ENCODE measurements at places on chromosomes 16 and 17. TPM values are rescaled to one million over a fixed set of nuclear protein-coding genes. Genes with fewer than 3 reads are reported as not detected.

SYCE1L gene
- 0.38 TPM for total RNA-seq

CA5A gene
- not detected for total RNA-seq

CLDN7 gene
- total RNA-seq, result 546 TPM

KAT8 gene
- 34.1 TPM for total RNA-seq

WDR59 gene
- 7.6 TPM for total RNA-seq

PPP1R1B gene
- not detected for total RNA-seq

PIK3R6 gene
- not detected for total RNA-seq

ITGAD gene
- not detected for total RNA-seq

ACSM2A gene
- total RNA-seq, result not detected

NGFR gene
- 4.5 TPM for total RNA-seq

GSPT1 gene
- total RNA-seq, result 59.1 TPM

TPSG1 gene
- total RNA-seq, result not detected

ZNF48 gene
- 11.4 TPM for total RNA-seq

MT1E gene
- 60.8 TPM for total RNA-seq

MPO gene
- total RNA-seq, result not detected

HSD17B1 gene
- total RNA-seq, result 7.4 TPM

KCNG4 gene
- total RNA-seq, result not detected

HSDL1 gene
- 36.3 TPM for total RNA-seq

SOX15 gene
- 41.7 TPM for total RNA-seq

SP6 gene
- 2.4 TPM for total RNA-seq

KRTAP4-9 gene
- total RNA-seq, result not detected

SMIM36 gene
- not detected for total RNA-seq

DPEP3 gene
- not detected for total RNA-seq

SLC5A10 gene
- total RNA-seq, result 0.13 TPM

SPIRE2 gene
- 0.79 TPM for total RNA-seq

SEPTIN12 gene
- total RNA-seq, result not detected

KRTAP4-4 gene
- total RNA-seq, result not detected

SSTR5 gene
- not detected for total RNA-seq

ABCC12 gene
- total RNA-seq, result not detected

COQ7 gene
- 19.5 TPM for total RNA-seq

PKMYT1 gene
- total RNA-seq, result 0.51 TPM

CDIP1 gene
- 9.5 TPM for total RNA-seq

CTNS gene
- 15.0 TPM for total RNA-seq

TMEM238L gene
- not detected for total RNA-seq

CCDC137 gene
- total RNA-seq, result 10.2 TPM

PYDC1 gene
- total RNA-seq, result not detected

KRT31 gene
- 0.26 TPM for total RNA-seq

KRTAP4-1 gene
- total RNA-seq, result not detected

LCAT gene
- 1.6 TPM for total RNA-seq

KRT37 gene
- total RNA-seq, result not detected

TNFRSF17 gene
- not detected for total RNA-seq

C1QL1 gene
- total RNA-seq, result not detected

CASKIN2 gene
- total RNA-seq, result 3.9 TPM

VMP1 gene
- 141 TPM for total RNA-seq

Measured in bronchial epithelial cell (primary cell).